ENCODE measurements at places on chromosomes 3 and 15.

DNA sequence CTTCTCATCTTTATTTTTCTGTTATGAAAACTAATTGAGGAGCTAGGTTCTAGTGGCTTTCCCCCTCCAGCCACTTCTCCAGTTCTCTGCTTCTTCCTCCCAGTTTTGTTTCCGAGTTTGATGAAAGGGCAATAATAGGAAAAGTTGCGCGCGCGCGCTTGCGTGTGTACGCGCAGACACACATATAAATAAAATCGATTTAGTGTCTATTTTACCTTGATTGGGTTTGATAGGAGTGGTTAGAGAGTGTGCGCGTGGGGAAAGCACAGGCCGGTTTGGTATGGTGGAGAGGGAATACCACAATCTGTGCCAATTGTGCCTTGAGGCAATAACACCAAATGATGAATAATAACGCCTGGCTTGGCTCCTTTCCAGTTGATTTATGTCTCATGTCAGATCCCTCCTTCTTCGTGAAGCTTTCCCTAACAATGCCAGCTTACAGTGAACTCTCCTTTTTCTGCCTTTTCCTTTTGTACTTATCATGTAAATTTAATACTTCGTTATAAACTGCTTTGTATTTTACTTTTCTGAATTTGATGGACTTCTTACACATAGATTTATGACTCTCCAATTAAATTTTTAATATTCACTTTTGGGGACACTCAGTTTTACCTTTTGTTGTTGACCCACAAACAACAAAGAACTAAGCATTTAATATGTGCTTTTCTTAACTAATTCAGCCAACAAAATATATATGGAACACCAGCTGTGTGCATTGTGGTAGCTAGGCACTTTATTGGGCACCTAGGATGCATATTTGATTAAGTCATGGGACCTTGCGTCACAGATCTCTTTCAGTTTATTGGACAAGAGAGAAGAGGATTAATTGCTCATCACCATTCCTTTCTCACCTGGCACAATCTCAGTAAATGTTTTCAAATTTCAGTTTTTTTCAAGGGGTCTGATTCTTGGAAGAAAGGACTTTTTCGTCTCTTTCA is 1.7 kb downstream of the TIPARP start:
- DNase-seq, result no peak

DNA sequence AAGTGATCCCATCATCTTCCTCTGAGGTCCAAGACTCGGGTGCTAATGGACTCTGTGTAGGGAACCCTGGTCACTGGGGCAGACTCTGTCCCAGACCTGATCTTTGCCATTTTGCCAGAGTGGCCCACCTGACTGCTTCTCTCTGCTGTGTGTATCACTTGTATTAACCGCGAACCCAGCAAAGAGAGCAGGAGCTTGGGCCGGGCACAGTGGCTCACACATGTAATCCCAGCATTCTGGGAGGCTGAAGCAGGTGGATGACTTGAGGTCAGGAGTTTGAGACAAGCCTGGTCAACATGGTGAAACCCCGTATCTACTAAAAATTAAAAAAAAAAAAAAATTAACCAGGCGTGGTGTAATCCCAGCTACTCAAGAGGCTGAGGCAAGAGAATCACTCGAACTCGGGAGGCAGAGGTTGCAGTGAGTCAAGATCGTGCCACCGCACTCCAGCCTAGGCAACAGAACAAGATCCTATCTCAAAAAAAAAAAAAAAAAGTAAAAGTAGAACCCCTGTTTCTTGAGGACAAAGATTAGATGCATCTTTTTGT is 32.9 kb upstream of the CYP11A1 start:
- DNase-seq, result no peak

- no peak for DNase-seq
These were observed 29.6 kb upstream of the CP start for GRCh38 chr3:149251186-149251585.

DNA sequence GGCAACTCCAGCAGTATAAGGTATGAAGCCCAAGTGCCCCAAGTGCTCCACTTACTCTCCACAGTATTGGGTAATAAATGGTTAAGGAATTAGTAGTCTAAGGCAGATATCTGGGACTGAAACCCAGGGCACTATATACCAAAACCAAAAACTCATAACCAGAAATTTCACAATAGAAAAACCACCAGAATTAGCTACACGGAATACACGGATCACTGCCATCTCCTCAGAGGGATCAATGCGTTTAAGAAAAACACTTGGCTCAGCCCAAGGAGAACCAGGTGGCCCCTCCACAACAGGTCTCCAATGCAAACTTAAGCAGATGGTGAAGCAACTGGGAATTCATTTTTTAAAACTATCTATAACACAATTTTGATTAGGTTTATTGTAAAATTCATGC is 83.6 kb downstream of the FAIM start:
- no peak for DNase-seq

DNA sequence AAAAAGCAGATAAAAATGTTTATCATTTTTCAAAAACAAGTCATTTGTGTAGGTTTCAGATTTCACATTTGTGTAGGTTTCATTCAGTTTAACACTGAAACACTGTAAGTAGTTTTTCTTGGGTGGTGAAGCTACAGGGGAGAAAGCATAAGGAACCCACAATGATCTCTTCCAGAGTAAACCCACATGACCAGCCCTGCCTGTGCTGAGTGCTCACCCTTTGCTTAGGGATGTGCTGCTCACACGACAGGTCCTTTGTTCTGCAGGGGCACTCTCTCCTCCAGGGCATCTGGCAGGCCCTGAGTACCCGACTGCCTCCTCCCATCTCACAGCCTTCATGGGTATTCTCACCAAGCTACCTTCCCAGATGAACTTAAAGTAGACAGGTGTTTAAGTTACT is 28.9 kb downstream of the ZXDC start:
- no peak for DNase-seq

GRCh38 chr15:74318376-74319137 is 48.9 kb downstream of the CYP11A1 start:
- DNase-seq, result no peak

GRCh38 chr15:40565333-40566238 is 744 bp upstream of the CCDC32 start:
- DNase-seq, result no peak

DNA sequence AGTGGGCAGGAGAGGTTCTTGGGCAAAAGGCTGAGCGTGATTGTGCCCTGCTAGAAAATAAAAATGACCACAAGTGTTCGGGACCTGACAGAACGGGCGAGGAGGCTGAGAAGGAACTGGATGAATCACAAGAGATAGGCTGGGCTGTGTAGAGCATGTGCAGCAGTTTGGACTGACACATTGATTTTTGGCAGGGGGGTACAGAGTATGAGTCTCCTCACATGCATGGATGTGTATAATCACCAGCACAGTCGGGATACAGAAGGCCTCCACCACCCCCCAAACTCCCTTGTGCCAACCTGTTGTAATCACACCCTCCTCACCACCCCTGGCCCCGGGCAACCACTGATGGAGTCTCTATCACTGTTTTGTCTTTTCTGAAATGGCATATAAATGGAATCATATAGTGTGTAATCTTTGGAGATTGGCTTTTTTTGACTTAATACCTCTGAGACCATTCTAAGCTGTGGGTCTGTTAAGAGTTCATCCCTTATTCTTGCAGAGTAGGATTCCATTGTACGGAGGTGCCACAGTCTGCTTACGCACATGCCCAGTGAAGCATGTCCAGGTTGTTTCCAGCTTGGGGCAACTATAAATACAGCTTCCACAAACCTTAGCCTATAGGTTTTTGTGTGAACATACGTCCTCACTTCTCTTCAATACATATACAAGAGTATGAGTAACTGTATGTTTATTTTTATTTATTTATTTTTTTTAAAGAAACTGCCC is 438.8 kb downstream of the FOXP1 start:
- DNase-seq, result no peak
